ENCODE measurements at places on chromosomes 3 and 15.

DNA sequence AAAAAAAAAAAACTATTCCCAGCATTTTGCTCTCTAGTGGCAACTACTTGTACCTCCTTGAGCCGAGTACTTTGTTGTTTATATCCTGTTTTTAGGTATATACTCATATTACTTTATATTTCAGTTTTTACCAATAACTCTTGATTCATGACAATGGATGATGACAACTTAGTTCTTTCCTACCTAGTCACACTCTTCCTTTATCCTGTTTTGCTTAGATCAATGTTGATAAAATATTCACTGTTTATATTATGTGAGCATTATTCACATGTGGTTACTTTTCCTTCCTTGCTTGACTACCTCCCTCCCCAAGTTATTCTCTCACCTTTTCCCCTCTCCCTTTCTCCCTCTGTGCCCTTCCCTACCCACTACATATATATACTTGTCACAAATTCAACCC is 53.7 kb downstream of the NKIRAS1 start:
- no peak for DNase-seq

DNA sequence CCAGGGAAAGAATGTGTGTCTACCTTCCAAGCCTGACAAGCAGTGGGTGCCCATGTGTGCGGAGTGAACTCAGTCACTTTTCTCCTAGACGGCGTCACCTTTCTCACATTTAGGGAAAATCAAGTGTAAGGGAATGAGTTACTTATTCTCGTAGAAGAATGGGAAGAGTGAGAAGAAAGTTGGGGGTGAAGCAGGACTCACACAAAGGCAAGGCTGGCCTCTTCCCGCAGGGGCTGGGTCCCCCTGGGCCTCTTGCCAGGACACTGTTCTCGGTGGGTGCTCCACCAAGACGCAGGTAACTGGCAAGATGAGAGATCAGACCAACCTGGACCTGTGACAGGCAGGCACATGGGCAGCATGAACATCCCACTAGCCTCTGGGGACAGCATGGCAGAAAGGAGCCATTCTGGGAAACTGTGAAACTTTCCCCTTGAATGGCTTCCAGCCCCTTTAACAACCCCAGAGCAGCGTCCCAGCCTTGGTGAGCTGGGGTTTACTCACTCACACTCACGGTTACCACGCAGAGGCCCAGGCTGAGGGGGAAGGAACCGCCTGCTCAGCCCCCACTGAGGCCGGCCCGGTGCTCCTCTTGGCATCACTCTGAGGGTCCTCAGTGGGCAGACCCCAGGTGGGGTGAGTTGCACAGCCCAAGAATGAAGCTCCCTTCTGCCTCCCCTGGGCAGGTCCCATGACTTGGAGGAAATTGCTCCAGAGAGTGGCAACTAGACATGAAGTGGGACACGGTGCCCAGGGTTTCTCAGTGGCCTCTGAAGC is 15.0 kb upstream of the SRP14 start:
- DNase-seq, result no peak

DNA sequence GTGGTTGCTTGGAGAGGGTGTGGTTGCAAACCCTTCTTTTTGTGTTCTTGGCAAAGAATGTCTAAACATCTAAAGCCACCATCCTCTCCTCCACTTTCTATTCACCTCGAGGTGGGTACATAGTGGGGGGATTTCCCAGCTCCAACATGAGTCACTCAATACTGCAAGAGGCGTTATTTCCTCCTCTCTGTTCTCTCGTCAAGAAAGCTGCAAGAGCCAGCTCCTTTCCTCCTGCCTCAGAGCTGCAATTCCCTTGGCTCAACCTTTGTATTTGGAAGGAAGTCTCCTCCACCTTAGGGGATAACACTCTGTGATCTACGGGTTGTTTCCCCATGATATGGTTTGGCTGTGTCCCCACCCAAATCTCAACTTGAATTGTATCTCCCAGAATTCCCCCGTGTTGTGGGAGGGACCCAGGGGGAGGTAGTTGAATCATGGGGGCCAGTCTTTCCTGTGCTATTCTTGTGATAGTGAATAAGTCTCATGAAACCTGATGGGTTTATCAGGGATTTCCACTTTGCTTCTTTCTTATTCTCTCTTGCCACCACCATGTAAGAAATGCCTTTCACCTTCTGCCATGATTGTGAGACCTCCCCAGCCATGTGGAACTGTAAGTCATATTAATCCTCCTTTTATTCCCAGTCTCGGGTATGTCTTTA is 138.4 kb downstream of the PLCL2 start:
- no peak for DNase-seq

DNA sequence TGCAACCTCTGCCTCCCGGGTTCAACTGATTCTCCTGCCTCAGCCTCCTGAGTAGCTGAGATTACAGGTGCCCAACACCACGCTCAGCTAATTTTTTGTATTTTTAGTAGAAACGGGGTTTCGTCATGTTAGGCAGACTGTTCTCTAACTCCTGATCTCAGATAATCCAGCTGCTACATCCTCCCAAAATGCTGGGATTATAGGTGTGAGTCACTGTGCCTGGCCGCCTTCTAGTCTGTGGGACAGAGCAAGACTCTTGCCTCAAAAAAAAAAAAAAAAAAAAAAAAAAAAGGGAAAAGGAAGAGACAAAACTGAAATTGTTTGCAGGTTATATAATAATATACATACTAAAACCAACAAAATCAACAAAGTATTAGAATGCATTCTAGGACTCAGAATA is 215.2 kb downstream of the PCCB start:
- DNase-seq, result no peak

DNA sequence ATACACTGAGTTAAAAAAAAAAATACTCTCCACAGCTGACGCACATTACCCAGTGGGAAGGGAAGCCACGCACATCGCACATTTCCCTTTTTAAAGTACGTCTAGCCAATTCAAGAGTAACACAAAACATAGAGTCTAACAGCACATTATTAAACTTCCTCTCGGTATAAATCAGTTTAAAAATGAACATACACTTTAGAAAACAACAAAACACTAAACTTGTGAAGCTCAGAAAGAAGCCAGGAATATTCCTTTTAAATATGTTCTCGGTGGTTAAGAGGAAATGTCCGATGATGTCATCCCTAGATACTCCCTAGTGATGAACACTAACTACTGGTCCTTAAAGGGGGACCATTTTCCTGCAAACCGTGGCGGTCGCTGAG is 721 bp downstream of the MYEF2 start:
- DNase-seq, result no peak

GRCh38 chr3:18295171-18295920 is 129.8 kb downstream of the SATB1 start:
- no peak for DNase-seq

- no peak for DNase-seq
These were observed 135.3 kb upstream of the DAZL start for GRCh38 chr3:16740515-16740914.

GRCh38 chr15:35465783-35466182 is 80.2 kb downstream of the DPH6 start:
- no peak for DNase-seq

GRCh38 chr15:51335538-51336410 is 2.6 kb downstream of the CYP19A1 start:
- no peak for DNase-seq

DNA sequence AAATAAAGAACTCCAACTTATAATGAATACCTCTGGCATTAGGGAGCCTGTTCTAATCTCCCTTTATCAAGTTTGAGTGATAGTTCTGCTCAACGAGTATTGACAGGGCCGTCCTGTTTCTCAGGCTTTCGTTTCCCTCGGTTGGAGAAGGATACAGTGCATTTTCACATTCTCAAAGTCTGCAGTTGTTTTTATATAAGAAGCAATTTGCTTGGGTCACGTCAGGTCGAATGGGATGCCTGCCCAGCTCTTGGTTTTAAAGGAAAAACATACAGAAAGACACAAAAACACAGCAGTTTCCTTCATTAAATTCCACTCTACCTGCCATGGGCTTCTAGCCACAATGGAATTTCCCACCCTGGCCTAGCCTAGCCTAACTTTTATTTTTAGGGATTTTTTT is 366.3 kb downstream of the TIGIT start:
- DNase-seq, result no peak

DNA sequence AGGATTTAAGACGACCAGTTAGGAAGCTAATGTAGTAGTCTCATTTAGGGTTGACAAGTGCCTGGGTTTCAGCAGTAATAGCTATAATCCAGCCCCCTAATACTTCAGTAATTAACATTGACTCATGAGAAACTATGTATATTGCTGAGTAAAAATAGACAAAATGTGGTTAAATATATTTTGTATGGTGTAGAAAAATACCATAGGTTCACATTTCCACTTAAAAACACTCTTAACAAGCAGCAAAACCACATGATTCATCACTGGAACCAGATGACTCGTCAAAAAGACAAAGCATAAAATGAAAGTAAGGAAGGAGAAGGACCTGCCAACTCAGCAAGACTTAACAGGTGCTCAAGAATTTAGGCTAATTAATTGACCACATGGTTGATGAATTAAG is 288.9 kb downstream of the EFHB start:
- no peak for DNase-seq

GRCh38 chr3:15899388-15899787 is 101.6 kb upstream of the ANKRD28 start:
- no peak for DNase-seq

DNA sequence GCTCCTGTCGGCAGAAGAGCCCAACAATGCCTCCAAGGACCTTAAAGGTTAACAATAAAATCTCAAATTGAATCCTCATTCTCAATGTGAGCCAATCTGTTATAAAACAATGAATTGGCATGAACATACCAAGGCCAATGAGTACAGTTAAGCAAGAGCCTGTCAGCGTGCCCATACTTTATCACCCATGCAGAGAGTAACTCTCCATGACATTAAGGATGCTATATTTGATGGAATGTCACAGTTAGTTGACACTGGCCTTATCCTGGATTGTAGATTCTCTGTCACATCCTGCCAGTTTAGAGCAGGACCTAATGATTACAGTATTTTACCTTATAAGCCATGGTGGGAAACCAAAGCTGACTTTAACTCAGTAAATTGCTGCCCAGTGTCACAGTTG is 335.4 kb upstream of the MDFIC2 start:
- no peak for DNase-seq

- no peak for DNase-seq
These were observed 573.0 kb downstream of the MECOM start for GRCh38 chr3:169090559-169090958.

DNA sequence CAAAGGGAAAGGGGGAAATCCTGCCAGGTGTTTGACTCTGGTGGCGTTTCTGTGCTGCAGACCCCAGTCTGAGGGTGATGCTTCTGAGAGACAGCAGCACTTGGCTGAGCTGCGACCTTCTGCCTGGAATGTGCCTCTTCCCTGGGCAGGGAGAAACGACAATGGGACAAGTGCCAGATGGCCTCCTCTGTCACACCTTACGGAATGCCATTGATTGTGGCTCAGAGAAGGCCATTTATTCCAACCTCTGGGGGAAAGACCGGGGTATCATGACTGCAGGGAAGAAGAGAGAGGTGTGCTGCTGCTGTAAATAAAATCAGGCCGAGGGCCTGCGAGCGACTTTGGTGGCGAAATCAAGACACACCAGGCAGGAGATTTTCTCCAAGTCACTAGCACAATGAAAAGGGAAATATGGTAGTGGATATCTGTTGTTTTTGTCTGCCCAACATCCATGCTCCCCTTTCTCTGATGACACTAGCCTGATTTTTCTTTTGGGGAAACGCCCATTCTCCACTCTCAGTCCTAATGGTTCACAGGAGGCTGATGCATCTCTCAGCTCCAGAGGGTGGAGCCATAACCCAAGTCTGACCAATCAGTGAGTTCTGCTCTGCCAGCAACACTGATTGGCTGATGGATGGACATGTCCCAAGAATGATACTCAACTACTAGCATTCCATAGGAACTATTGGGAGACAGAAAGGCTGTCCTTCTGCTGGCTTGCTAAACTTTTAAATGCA is 336.1 kb downstream of the FOXP1 start:
- no peak for DNase-seq

DNA sequence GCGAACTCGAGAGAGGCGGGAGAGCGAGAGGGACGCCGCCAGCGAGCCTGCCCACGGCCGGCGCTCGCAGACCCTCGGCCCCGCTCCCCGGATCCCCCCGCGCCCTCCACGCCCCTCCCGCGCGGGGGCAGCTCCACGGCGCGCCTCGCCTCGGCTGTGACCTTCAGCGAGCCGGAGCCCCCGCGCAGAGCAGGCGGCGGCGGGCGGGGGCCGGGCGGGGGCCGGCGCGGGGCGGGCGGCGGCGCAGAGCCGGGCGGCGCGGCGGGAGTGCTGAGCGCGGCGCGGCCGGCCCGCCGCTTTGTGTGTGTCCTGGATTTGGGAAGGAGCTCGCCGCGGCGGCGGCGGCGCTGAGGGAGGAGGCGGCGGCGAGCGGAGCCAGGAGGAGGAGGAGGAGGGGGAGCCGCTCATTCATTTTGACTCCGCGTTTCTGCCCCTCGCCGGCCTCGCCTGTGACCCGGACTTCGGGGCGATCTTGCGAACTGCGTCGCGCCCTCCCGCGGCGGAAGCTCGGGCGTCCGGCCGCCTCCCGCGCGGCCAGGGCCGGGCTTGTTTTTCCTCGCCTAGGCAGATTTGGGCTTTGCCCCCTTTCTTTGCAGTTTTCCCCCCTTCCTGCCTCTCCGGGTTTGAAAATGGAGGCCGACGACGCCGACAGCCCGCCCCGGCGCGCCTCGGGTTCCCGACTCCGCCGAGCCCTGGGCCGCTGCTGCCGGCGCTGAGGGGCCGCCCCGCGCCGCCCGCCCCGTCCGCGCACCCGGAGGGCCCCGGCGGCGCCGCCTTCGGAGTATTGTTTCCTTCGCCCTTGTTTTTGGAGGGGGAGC is 524 bp downstream of the IGF1R start:
- peak; percentile 51 for DNase-seq
